Activated T-helper 1 cell treated with anti-CD3 and anti-CD28 coated beads, Interleukin-12 subunit alpha, Interleukin-12 subunit beta, Interleukin-2, Interleukin-4 antibody, amounts not matched to agents 30 ng/mL and 10 ng/mL and 1 ng/mL, durations not matched to agents 14 hours and 24 hours and 36 hours (primary cell): ENCODE measurements at places on chromosomes 6 and 20.

DNA sequence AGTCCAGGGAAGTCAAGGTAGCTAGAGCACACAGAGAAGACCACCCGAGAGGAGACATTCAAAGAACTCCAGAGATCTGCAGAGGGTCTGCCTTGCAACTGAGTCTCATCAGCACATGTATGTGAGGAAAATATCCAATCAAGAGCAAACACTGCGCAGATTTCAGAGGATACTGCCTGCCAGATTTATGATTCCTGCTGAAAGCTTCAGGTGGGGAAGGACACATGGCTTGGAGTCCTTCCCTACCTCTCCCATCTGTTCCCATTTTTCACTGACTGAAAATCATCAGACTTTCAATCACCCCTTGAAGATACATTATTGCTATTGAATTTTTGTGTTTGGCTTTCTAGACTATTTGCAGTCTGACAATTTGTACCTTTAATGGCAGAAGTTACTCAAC is 7.6 kb upstream of the KIAA1586 start:
- no peak for DNase-seq

DNA sequence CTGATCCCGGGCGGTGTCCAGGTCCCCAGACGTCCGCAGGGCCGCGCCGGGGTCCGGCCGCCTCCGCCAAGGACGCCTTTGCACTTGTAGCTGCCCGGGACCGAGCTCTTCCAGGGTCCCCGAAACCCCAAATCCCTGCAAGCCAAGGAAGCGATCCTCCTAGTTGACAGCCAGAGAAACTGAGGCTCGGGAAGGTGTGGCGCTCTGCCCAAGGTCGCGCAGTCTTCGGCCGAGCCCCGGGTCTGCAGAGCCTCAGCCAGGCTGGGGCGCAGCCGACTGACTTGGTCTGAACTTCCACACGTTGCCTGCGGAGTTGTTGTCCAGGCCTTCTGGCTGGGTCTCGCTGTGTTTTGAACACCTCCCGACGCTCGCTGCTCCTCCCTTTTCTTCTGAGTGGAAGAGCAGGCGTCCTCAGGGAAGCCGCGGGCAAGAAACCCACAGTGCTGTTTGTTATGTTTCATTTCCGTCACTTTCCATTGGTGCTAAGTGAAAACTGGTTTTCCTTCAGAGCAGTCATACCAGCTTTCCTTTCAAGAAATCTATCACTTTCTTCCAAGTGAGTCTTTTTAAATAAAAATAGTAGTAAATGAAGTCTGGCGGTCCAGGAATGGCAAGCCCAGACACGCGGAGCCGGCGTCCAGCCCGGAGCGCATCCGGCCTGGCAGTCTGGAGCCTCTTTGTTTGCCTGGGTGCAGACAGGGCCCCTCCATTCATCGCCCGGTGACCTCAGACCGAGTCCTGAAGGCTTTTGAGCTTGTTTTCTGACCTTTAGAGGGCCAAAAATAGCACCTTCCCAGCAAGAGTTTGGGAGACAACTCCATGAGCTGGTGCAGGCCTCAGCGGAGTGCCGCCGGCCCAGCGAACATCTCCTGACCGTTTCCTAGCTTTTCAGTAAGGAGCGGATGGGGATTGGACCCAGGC is 698 bp downstream of the FAM210B start:
- DNase-seq, result no peak

GRCh38 chr6:16412982-16413381 is 174.6 kb downstream of the GMPR start:
- no peak for DNase-seq

DNA sequence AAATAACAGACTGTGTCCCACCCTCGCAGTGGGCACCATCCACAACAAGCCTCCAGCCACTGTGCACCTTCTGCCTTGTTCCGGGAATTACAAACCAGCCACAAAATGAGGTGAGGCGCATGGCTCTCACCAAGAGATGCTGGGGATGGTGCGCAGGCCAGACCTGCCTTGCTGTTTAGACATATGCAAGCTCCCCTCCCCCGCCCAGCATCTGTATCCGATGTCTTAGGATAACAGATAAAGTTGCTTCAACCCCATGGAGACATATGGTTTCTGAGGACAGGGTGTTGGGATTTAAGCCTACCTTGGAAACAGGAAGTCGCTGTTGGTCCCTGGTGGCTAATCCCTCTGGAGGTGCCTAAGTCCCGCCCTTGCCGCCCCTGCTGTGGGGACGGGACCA is 50.4 kb upstream of the MPC1 start:
- DNase-seq, result no peak

DNA sequence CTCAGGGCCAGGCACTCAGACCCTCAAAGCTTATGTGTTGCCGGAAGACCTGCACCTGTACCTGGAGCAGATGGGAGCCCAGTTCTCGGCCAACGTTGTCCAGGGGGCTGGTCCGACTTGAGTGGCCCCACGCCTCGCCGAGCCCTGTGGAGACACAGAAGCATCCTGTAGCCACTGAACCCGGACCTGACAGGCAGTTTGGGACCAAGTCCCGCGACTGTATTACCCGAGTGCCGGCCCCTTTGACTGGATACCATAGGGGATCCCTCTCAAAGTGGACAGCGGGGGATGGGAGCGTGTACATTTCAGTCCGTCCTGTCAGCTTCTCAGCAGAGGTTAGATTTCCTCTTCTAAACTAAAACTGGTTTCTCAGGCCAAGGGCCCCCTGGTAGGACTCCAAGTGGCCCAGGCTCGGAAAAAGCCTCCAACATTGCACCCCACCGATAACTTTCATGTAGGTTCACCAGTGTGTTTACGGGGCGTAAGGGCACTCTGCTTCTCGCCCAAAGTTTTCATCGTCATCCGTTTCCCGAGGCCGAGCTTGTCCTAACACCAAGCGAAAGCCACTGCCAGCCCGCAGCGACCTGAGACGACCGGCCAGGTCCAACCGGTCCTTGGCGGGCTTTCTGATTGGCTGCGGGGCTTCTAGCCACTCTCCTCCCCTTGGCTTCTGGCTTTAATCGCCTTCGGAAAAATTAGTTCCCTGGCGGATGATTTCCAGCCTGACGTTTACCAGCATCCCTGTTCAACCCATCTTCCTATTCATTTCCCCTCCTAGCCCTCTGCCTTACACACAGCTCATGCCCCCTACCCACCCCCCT is 10.8 kb downstream of the SIM1 start:
- DNase-seq, result no peak

- DNase-seq, result no peak
These were observed 108.1 kb downstream of the RNF144B start for GRCh38 chr6:18495236-18495635.

DNA sequence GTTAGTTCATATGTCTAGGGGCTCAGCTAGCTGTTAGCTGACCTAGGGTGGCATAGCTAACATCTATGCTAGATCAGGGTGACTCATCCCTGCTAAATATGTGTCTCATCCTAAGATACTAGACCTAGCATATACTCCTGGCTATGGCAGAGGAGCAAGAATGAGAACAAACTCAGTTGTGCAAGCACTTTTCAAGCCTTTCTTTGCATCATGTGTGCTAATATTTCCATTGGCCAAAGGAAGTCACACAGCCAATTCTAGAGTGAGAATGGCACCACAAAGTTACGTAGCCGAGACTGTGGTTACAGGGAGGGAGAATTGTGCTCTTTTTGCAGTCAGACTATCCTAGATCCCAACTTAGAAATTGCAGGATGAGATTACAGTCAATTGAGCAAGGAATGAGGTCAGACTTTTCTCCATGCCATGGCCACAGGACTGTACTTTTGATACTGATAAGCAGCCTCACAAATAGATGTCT is 78.7 kb downstream of the PLCB4 start:
- no peak for DNase-seq

- DNase-seq, result no peak
These were observed 32.5 kb upstream of the SIRPA start for GRCh38 chr20:1862663-1863053.

- DNase-seq, result no peak
These were observed 27.6 kb downstream of the ZNF311 start for GRCh38 chr6:28977341-28978132.

DNA sequence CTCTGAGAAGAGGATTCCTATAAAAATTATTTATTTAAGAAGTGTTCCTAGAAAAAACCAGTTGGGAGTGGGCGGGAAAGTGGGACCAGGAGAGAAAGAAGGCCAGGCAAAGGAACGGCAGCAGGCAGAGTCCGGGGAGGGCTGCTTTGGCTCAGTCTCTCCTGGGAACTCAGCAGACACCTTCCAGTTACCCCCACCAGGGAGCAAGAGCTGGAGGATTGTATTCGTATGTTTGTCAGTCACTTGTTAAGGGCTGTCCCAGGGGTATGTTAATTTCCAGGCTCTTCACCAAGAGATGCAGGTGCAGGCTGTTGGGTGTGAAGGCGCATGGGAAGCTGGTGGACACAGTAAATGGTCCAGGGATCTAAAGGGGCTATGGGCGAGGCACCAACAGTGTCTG is 53.0 kb upstream of the CHD6 start:
- no peak for DNase-seq

DNA sequence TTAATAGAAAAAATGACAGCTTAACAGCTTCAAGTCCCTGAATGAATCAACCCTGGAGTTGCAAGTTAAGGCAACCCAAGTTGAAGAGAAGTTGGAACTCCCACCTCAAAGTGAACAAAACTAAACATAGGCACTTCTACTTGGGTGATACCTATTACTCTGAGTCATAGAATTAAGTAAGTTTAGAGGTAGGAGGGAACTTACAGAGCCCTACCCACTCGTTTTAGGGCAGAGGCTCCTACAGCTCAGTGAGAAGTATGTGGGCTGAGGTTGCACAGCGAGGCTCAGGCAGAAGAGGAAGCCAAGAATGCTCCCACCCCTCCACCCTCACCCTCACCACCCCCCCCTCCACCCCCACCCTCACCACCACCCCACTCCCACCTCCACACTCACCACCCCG is 42.2 kb downstream of the NFATC2 start:
- peak; percentile 48 for DNase-seq

DNA sequence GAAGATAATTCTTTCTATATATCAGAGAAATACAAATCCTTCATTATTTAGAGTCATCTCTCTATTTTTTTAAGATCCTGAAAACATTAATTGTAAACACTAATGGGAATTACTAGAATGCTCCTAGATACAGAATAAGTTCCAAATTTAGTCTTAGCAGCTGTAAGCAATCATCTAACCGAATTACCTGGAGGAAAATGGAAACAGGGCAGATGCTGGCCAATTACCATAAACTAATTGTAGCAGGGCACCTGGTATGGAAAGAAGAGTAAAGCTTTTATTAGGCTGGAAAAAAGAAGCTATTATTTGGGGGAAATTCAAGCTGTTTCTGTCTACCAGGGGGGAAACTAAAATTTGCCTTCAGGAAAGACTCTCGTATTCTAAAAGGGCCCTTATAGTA is 257.5 kb downstream of the MMUT start:
- DNase-seq, result no peak

DNA sequence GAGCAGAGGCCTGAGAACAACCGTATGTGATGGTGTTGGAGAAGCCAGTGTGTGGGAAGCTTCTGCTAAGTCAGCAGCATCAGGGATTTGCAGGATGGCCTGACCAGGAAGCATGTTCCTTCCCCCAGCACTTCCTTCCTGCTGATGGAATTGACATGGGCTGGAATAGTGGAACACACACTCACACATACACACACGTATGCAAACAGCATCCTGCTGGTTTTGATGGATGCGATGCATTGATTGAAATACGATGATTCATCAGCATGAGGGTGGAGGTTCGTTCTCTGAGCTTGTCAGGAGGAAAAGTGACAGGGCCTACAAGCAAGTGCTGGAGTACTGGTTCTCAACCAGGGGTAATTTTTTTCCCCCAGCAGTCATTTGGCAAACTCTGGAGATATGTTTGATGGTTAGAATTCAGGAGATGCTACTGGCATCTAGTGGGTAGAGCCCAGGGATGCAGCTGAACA is 229.1 kb downstream of the NFATC2 start:
- DNase-seq, result no peak

DNA sequence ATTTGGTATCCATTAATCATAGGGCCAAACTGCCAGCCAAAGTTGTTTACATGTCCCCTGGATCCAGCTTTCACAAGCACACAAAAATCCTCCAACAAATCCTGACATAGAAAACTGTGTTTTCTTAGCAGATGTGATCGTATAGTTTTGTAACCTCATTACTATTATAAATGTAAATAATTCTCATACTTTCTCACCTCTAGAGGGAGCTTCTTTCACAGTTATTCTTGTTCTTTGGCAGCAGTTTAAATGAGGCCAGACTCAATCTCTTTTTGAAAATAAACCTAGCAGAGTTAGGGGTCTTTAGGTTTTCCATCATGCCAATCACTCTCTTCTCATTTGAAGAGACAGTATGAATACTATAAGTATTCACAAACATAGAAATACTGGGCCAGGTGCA is 17.0 kb upstream of the ZNF318 start:
- no peak for DNase-seq

DNA sequence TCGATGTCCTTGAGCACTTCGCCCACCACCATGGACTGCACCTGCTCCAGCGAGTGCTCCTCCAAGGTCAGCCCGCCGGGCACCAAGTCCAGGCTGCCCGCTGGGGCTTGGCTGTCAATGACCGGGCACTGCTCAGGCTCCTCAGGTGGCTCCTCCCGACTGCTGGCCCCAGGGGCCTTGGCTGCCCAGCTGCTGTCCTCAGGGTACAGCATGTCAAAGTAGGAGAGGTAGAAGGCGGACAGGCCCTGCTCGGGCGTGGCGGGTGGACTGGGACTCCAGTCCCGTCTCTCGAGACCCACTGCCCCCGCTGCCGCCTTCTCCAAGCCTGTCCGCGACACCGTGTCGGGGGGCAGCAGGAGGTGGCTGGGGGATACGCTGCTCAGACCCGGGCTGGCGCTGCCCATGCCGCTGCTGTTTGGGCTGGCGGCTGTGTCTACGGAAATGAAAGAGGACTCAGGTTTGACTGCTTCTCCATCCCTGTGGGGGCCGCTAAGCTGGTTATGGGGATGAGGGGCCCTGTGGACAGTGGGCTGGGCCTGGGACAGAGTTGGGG is 12.0 kb downstream of the SPDEF start:
- DNase-seq, result no peak

DNA sequence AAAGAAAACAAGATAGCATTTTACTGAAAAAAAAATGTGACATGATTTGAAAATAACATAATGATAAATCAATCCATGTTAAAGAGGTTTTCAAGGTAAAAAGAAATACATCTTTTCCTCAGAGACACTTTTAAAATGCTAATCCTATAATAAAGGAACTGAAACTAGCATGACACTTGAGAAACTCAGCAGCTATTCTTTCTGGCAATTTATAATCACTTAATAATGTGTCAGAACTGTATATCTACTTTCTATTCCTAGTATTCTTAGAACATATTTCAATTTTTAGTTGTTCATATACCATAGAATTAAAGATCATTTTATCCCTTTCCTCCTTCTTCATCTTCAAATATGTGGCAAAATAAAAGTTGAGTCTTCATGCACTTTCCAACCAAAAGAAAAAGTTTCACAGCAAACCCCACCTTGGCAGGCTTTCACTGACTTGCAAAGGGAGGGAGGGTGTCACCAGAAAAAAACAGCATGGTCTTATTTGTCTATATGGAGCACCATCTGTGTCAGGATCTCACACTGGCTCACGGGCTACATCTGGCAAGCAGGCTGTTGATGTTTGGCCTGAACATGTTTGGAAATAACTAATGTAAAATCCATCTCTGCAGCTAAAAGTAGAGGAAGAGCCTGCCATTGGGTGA is 48.5 kb downstream of the FHL5 start:
- no peak for DNase-seq
